ENCODE measurements at places on chromosomes 2 and 18. TPM values are rescaled to one million over a fixed set of nuclear protein-coding genes. Genes with fewer than 3 reads are reported as not detected.

Gene PDE11A
- total RNA-seq = 1.5 TPM

Gene PTRHD1
- total RNA-seq = 33.4 TPM

Gene ACMSD
- total RNA-seq = not detected

Gene UGT1A3
- not detected for total RNA-seq

Gene SH3RF3
- total RNA-seq = 1.8 TPM

Gene GREB1L
- 0.47 TPM for total RNA-seq

Gene ITGB6
- 0.24 TPM for total RNA-seq

Gene SATB2
- total RNA-seq = 2.4 TPM

Gene HMSD
- 5.5 TPM for total RNA-seq

Gene GALNT13
- 6.0 TPM for total RNA-seq

Gene KIF1A
- total RNA-seq = 88.9 TPM

Gene LCT
- total RNA-seq = 0.11 TPM

Gene LYPD6B
- total RNA-seq = 14.9 TPM

Gene EHD3
- total RNA-seq = 15.5 TPM

Gene NDC80
- total RNA-seq = 29.7 TPM

Gene MAP3K19
- not detected for total RNA-seq

Gene GKN2
- total RNA-seq = not detected

Gene IL1RN
- total RNA-seq = not detected

Gene ANKZF1
- total RNA-seq = 56.3 TPM

Gene KCNJ13
- 1.5 TPM for total RNA-seq

Gene DYNAP
- not detected for total RNA-seq

Gene SERPINB2
- not detected for total RNA-seq

Gene LYG1
- total RNA-seq = 0.35 TPM

Gene ITGA6
- total RNA-seq = 45.7 TPM

Gene RAB6C
- total RNA-seq = 0.22 TPM

Gene CDK15
- total RNA-seq = 0.16 TPM

Gene HOXD12
- total RNA-seq = not detected

Gene LBX2
- total RNA-seq = 1.6 TPM

Gene FAM124B
- 1.2 TPM for total RNA-seq

Gene SLC8A1
- total RNA-seq = 4.3 TPM

Gene MRPS5
- 57.9 TPM for total RNA-seq

Gene SPATA3
- not detected for total RNA-seq

Gene POTEI
- 0.33 TPM for total RNA-seq

Gene REEP1
- 1.7 TPM for total RNA-seq

Gene STAM2
- total RNA-seq = 30.9 TPM

Gene CDH7
- 0.28 TPM for total RNA-seq

Gene CNGA3
- total RNA-seq = not detected

All from endodermal cell (in vitro differentiated cells).